ENCODE measurements at places on chromosomes 13 and 19.

DNA sequence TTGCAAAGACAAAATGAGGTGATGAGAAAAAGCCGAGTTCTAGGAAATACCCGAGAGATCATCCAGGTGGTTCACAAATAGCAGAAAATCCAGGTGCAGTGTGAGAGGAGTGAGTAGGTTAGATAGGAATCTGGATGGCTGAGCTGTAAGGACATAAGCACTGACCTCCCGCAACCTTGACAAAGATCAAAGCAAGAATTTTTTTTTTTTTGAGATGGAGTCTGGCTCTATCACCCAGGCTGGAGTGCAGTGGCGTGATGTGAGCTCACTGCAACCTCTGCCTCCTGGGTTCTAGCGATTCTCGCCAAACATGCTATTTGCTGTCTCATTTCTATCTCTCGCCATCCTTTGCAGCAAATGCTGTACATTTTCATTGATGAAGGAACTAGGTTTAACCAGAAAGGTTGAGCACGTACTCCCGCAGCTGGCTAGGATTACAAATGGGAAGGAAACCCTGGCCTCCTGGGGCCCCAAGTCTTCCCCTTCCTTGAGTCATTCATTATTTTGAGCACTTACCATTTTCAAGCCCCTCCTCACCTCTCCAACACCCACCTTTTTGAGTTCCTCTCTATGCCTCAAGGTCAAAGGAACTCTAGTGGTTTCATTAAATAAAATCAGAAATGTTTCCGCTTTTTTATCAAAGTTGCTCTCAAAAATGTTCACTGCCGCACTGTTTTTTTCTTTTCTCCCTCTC, 38.8 kb downstream of the NLRP12 start:
- DNase-seq: no peak

GRCh38 chr19:37362733-37363132, 8.2 kb upstream of the ZNF527 start:
- no peak for DNase-seq

DNA sequence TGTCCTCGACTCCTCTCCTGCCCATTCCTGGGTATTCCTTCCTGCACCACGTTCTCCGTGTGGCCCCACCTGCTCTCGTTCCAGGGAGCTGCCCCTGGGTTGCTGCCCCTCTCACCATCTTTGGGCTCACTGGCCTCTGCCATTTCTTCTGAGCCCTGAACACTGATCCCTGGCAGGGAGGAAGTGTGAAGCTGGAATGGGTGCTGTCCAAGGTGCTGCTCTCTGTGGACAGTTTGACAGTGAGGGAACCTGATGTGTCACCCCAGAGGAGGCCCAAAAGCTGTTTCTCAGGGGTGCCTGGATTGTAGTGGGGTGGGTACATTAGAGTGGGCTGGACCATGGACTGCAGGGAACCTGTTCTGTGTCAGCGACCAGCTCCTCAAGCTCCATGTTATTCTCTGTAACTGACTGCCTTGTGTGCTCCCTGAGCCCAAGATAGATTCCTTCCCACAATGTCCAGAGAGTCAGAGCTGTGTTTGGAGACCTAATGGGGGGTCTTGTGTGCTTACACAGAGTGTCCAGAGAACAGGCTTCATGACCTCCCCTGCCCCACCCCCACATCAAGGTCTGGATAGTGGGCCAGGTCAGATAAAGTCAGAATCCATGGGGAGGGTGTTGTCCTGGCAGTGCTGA, 7.2 kb upstream of the CEACAM8 start:
- DNase-seq: no peak

- DNase-seq: no peak
These were observed 82.6 kb upstream of the FARP1 start for GRCh38 chr13:98060282-98060681.

GRCh38 chr19:39131255-39131755, 5.7 kb downstream of the PAK4 start:
- no peak for DNase-seq

DNA sequence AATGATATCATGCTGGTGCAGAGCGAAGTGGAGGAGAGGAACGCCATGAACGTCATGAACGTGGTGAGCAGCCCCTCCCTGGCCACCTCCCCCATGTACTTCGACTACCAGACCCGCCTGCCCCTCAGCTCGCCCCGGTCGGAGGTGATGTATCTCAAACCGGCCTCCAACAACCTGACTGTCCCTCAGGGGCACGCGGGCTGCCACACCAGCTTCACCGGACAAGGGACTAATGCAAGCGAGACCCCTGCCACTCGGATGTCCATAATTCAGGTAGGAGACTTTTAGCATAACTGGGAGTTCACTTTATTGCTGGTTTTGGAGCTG, 3.3 kb downstream of the PCDH17 start:
- no peak for DNase-seq

DNA sequence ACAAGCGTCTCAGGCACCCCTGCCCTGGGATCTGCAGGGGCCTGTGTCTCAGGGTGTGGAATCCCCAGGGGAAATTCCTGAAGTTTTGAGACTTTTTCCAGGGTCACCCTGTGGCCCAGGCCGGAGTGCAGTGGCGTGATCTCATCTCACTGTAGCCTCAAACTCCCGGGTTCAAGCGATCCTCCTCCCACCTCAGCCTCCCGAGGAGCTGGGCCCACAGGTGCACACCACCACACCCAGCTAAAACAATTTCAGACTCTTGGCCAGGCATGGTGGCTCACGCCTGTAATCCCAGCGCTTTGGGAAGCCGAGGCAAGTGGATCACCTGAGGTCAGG, 4.0 kb downstream of the CAPN12 start:
- no peak for DNase-seq

DNA sequence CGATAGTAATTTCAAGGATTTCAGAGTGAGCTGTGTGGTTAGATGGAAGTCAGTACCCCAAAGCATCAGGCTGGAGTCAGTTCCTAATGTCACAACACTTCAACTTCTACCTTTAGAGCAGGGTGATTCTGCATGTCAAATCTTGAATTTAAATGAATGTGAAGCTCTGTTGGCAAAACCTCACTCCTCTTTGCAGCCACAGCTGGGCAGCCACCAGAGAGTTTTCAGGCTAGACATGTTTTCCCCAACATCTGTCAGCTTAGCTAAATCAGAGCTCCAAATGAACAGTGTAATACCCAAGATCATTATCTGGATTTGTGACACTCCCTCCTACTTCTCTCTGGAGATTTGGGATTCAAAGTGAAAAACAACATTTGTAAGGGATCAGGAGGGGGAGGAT, 33.7 kb upstream of the OLFM4 start:
- DNase-seq: no peak
